ENCODE measurements at places on chromosomes 5 and 9. TPM values are rescaled to one million over a fixed set of nuclear protein-coding genes. Genes with fewer than 3 reads are reported as not detected.

GRCh38 chr9:75644649-75645048 is 245.8 kb upstream of the PCSK5 start:
- DNase-seq, result no peak

DNA sequence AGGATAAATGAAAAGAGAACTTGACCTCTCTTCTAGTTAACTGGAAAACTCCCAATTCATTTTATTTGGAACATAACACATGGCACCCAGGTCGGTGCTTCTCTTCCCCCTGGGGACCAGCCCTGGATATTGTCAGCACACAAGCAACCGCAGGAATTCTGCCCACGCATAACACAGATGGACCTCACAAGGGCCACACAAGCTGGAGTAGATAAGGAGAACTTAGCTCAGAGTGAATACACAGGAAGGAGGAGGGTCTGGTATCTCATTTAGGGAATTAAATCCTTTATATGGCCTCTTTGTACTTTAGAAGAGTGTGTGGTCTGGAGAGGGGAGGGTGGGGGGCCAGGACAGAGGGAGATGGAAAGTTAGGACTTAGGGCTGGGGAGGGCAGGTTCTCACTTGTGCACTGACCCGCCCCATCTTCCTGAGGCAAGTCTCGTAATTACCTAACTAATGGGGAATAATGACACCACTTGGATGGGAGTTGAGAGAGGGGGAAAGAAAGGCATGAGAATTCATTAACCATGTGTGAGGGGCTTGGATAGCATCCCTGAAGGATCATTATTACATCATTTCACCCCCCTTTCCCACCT is 341.2 kb upstream of the WWC1 start:
- peak; percentile 72 for DNase-seq

TMEM252 gene
- total RNA-seq, result not detected

GRCh38 chr9:72333709-72334108 is 31.3 kb downstream of the ZFAND5 start:
- DNase-seq, result no peak

DNA sequence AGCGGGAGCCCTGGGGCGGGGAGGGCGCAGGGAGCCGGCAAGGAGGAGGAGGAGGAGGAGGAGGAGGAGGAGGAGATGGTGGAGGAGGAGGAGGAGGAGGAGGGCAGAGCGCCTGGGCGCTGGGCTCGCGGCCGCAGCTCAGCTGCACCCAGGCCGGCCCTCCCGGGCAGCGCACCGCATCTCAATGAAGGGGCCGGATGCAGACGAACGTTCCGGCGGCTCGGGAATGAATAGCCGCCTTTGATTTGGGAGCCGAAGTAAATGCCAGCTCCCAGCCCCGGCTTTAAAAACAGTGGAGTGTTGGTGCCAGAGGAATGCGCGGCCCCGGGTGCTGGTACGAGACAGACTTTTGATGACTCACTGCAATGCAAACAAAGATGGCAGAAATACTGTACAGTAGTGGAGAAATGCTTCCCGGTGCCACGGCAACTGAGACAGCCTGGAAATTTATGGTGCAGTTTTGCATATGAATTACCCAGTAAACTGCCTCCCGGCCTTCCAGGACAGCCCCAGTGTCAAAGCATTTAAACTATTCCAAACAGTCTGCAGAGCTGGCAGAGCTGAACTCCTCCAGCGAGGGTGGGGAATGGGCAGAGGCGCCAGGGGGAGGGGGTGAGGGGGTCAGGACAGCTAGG is 43.1 kb downstream of the NACC2 start:
- DNase-seq, result peak; percentile 43

GRCh38 chr5:60495644-60496520 is 204.1 kb downstream of the DEPDC1B start:
- DNase-seq, result no peak

DNA sequence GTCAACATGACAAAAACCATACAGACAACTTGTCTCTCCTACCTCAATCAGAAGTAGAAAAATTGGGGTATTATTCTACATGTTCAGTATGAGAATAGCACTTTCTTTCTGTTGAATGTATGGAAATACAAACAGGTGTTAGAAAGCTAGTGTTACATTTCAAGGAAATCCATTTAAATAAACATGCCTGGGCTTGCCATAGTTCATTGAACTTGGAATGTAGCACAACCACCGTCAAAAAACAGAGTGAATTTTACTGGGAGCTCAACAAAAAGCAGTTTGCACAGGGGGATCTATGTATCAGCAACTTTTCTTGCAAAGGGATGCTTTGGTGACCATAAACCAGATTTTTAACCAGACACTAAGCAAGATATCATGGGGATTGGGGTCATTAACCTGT is 307.9 kb upstream of the SMARCA2 start:
- DNase-seq, result no peak

- DNase-seq, result no peak
Observed at GRCh38 chr5:96636594-96636993, 25.6 kb upstream of the CAST start.

CDC20B gene
- 4.8 TPM for total RNA-seq

GRCh38 chr9:131776473-131776872 is 36.6 kb upstream of the RAPGEF1 start:
- DNase-seq, result peak; percentile 19

DNA sequence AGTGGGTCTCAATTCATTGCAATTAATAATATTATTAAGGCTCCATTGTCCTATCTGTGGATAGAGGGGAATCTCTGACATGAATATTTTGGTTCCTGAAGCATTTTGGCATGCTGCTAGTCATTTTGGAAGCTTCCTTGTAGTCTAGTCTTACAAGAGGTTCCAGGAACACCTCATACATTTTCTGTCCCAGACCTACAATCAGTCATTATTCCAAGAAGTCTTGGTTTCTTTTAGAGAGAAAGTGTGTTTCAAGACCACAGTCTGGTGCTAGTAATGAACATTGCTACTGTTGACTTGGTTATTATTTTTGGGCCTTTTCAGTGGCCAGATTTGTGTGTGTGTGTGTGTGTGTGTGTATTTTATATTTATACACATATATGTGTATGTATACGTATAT is 98.9 kb downstream of the ERCC6L2 start:
- no peak for DNase-seq

- peak; percentile 79 for DNase-seq
Observed at GRCh38 chr9:68690088-68690487, 15.0 kb upstream of the PIP5K1B start.

GRCh38 chr9:92729735-92730155 is 34.9 kb downstream of the BICD2 start:
- DNase-seq, result no peak

CAPSL gene
- total RNA-seq, result 3.5 TPM

GRCh38 chr9:27179245-27179865 is 70.3 kb downstream of the TEK start:
- DNase-seq, result no peak

- no peak for DNase-seq
Observed at GRCh38 chr5:23411994-23412393, 95.4 kb upstream of the PRDM9 start.

GRCh38 chr5:158789441-158789840 is 310.3 kb downstream of the EBF1 start:
- DNase-seq, result no peak

PRELID2 gene
- total RNA-seq, result 15.7 TPM

BARX1 gene
- total RNA-seq, result 8.6 TPM

DNA sequence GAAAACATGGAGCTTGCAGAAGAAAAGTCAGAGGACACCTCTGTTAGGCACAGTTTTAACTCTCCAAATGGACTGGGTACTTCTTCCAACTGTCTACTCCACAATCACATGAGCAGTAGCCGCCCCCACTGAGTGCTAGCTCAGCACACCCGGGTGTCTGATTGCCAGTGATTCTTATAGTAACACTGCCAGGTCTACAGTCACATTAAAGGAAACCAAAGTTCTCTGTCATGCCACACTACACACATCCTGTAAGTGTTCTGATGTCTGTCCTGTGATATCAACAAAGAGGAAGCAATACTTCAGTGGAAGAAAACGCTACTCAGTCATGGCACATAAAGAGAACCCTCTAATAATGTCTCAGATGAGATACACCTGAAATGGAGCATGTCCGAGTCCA is at the start of gene HAVCR2:
TSS of gene HAVCR2 (minus strand) at position 69 of the 400 bp plus-strand sequence. CDS start at position 8, 61 bp downstream.
- DNase-seq, result peak; percentile 32

NDST1 gene
- total RNA-seq, result 174 TPM

CTNNAL1 gene
- total RNA-seq, result 92.7 TPM

GRCh38 chr9:117325110-117325731 is 89.6 kb downstream of the ASTN2 start:
- no peak for DNase-seq

RNF183 gene
- 1.9 TPM for total RNA-seq

- DNase-seq, result no peak
Observed at GRCh38 chr5:116415182-116415581, 159.4 kb downstream of the SEMA6A start.

DNA sequence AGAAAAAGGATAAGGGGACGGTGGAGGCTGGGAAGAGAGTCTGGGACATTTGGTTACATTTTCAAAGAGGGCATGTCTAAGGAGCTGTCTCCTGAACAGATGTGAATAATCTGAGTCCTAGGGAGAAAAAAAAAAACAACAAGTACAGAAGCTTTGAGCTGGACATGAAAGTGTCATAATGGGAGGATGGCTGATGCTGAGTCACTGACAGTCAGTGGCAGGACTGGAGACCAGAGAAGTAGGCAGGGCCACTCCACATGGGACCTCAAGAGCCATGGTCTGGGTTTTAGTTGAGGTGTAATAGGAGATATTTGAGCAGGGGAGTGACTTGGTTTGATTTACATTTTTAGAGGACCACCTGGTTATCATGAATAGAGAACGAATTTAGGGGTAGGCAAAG is 70.6 kb downstream of the DPYSL3 start:
- no peak for DNase-seq

DNA sequence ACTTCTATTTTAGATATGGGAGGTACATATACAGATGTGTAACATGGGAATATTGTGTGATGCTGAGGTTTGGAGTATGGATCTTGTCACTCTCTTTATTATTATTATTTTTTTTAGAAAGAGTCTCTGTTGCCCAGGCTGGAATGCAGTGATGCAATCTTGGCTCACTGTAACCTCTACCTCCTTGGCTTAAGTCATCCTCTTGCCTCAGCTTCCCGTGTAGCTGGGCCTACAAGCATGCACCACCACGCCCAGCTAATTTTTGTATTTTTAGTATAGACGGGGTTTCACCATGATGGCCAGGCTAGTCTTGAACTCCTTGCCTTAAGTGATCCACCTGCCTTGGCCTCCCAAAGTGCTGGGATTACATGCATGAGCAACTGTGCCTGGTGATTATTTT is 138.4 kb upstream of the SLC28A3 start:
- no peak for DNase-seq

DNA sequence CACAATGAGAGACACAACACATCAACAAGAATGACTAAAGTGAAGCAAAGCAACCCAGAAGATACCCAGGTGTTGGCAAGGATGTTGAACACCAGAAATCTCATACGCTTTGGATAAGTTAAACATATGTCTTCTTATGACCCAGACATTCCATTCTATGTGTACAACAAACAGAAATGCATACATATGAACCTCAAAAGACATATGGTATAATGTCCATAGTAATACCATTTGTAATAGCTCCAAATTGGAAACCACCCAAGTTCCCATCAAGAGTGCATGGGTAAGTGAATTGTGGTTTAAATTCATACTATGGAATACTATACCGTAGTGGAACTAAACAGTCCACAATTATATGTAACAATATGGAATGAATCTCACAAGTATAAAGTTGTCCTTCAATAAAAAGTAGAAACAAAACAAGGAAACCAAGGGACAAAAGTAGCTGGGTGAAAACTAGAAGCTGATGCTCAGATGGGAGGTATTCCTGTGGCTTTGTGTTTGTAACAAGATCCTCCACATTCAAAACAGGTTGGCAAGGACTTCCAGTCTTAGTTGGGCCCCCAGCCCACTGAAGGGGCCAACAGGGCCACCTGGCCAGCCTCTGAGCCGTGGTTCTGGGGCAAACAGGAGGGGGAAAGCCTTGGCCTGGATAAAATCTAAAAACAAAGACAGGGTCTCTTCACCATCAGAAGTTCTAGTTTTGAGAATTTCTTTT is 171.8 kb upstream of the PITX1 start:
- DNase-seq, result no peak

GRCh38 chr9:90641086-90641485 is 1.5 kb downstream of the DIRAS2 start:
- DNase-seq, result no peak

- no peak for DNase-seq
Observed at GRCh38 chr9:95570646-95571045, 53.9 kb upstream of the PTCH1 start.

GRCh38 chr5:22673131-22673530 is 180.0 kb downstream of the CDH12 start:
- DNase-seq, result no peak

DNA sequence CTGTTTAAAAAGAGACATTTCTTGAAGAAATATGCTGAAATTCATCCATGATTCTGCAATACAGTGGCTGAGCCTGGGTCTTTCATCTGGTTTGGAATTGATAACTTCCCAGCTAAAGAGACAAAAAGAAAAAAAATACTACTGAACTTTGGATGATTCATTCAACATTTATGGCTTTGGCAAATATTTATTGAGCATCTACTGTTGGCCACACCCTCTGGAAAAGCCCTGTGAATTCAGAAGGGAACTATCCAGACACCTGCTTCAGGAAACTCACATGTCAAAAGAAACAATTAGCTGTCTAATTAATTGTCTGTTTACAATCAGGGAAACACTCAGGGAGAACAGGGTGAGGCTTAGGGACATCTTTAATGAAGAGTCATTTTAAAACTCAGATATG is 17.8 kb upstream of the ZNF622 start:
- DNase-seq, result no peak

DNA sequence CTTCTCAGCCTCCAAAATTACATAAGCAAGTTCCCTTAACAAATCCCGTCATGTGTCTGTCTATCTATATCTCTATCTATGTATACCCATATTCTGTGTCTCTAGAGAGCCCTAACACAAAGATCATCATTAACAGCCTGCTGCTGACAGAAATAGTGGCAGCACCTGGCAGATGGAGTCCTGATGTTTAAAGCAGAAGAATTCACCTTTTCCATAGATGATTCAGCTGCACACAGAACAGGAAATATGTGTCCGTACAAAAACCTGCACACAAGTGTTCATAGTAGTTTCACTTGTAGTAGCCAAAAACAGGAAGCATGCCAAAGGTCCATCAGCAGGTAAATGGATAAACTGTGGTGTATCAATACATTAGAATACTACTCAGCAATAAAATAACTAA is 45.0 kb upstream of the ACO1 start:
- no peak for DNase-seq

HTR1A gene
- total RNA-seq, result 0.68 TPM

DNA sequence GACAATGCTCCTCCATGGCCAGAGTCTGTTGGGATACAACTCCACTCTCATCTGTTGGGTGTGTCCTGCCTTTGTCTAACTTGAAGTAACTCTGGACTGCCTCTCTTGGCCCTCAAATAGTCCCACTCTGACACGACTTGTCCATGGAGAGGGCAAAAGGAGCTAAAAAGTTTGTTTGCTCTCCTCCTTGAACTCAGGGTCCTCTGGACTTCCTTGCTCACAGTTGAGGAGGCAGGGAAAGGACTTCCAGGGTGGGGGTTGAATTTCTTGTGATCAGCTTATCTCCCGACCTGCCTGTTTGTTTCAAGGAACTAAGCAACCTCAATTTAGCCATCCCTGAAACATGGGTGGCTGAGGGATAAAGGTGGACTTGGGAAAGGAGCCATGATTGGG is 11.7 kb downstream of the DNAJB5 start:
- no peak for DNase-seq

PCDHA1 gene
- total RNA-seq, result 1.7 TPM

GRCh38 chr5:6827526-6828219 is 114.4 kb downstream of the TENT4A start:
- peak; percentile 38 for DNase-seq
